ENCODE measurements at places on chromosomes 12 and 14.

DNA sequence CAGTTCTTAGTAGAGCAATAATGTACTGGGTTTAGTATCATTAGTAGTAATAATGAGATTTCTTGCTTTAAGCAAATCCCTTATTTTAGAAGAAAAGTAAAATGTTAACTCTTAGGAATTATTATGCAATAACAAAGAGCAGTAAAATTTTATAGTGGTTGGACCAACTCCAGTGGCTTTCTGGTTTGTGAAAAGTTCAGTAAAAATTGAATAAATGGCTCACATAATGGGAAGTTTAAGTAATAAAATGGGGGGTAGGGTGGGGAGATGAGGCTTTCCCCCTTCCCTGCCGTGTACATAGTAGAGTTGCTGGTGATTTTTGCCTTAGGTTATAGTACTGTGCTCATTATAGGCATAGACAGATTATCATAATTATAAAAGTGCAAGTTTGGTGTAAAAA is 250.5 kb upstream of the ATP2B1 start:
- no peak for DNase-seq

GRCh38 chr12:65949971-65950370 is 125.7 kb downstream of the HMGA2 start:
- DNase-seq, result no peak

DNA sequence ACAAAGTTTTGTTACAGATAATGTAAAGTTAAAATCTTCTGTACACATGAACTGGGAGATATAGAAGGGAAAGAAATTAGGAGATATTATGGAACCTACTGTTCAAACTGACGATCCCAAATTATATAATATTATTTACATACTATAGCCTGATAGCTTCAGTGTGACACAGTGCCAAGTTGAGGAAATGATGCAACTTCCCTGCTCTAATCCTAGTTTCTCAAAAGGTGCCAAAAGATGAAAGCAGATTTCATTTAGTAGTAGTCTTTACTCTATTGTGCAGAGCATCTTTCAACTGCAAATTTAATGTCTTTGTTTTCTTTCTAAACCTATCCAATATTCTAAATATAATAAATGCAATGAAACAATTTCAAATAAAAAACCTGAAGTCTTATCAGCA is 46.9 kb downstream of the COCH start:
- DNase-seq, result no peak

GRCh38 chr12:93707836-93708235 is 30.7 kb downstream of the CRADD start:
- no peak for DNase-seq

DNA sequence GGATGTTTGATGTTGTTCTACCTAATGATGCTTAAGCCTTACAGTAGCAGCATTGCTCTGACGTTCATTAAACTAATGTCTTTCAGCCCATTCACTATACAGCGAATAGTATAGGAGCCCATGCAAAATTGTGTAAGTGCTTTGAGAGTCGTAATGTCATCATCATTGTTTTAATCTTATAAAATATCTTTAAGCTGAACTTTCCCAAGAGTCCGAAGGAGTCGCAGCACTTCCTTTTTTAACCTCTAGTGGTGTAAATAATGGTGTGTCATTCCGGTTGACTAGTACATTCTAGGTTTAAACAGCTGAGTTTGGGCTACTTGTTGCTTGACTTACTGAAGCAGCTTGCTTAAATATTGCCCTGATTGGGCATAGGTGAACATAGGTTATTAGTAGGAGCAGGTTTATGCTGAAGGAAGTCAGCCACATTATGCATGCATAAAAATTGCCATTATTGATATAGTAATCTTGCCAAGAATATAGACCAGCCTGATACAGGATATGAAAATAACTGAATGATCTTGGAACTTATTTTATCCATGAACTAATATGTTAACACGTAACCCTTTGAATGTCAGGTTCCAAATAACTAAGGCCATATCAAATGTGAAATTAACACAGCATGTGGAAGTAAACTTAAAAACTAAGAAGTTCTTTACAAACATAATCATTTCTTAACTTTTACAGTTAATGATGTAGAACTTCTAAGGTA is 2.6 kb downstream of the WNK1 start:
- no peak for DNase-seq

DNA sequence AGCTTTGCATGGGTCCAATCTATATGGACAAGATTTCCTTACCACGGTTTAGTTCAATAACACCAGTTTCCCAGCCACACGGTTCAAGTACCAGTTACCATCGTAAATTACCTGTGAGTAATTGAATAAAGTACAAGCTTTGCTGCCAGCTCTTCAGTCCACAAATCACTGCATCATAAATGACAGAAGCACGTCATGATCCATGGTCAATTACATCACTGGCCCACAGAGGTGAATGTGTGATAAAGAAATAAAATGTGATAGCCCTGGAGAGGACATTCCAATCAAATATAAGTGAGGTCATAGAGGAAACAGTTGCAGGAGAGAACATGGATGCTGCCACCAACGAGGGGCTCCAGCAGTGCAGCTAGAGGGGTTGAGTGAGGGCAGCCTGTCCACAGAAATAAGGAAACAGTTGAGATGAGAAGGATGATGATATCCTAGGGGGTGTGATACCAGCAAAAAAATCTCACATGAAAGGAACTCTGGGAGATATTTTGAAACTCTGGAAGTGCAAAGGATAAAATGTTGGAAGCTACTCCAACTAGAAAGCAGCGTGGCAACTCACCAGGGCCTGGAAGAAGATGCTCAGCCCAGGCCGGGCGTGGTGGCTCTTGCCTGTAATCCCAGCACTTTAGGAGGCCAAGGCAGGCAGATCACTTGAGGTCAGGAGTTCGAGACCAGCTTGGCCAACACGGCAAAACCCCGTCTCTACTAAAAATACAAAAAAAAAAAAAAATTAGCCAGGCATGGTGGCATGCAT is 5.8 kb upstream of the DYNC1H1 start:
- no peak for DNase-seq

DNA sequence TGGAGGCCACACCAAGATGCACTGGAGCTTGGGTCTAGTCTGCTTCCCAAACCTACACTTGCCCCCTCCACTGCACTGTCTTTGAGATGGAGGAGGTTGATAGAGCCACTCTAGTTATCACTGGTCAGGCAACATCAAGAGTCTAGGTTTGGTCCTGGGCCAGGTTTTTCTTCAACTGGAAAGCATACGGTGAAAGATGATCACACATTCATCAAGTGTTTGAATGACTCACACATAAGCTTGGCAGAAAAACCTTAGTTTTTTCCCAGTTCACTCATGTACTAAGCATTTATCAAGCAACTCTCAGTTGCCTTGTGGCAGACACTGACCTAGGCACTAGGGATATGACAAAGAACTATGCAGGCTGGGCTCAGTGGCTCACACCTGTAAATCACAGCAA is 84.5 kb downstream of the PLEKHG3 start:
- no peak for DNase-seq

DNA sequence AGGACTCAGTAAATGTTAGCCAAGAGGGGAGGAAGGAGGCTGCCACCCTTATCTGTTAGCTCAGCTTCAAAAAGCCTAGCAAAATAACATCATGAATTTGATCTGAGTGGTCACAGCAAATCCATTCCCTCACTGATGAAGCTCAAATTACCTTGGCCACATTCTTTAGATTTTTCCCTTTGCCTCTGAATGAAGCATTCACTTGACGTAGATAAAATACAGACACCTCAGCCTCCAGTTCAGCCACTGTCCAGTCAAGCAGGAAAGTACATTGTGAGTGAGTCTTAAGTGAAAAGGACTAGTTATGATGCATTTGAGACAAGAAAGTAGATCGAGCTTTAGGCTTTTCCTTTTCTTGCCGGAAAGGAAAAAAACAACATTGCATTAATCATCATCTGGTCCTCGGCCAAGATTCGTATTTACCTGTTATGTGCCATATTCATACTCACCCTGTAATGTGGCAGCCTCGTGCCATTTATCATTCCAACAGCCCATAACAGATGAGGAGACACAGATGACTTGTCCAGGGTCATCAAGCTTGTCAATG is 146.5 kb downstream of the ETV6 start:
- no peak for DNase-seq

- peak; percentile 39 for DNase-seq
These were observed 160.6 kb downstream of the MYRFL start for GRCh38 chr12:69985656-69986055.

DNA sequence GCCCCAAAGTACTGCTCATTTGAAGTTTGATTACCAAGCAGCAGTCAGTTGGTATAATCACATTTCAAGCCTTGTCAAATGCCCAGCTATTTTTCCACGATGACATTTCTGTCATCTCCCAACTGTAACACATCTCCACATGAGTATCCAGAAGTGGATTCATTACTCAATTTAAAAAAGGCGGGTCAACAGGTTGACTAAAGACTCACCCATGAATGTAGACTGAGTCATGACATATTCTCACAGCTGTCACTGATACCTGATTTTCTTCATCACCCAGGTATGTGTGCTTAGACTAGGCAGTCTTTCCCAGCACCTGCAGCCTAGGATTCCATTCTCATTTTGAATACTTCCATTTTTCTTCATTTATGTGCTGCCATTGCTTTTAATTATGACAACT is 75.1 kb upstream of the DBX2 start:
- DNase-seq, result no peak

DNA sequence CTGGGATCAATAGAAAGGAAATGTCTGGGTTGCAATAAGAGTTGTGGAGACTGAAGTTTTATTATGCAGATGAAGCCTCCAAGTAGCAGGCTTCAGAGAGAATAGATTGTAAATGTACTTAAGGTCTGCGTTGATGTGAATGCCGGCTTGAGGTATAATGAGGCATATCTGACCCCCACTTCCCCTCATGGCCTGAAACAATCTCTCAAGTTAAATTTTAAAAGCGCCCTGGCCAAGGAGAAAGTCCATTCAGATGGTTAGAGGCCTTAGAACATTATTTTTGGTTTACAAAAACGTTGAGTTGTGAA is 28.3 kb upstream of the HIGD1C start:
- DNase-seq, result no peak

DNA sequence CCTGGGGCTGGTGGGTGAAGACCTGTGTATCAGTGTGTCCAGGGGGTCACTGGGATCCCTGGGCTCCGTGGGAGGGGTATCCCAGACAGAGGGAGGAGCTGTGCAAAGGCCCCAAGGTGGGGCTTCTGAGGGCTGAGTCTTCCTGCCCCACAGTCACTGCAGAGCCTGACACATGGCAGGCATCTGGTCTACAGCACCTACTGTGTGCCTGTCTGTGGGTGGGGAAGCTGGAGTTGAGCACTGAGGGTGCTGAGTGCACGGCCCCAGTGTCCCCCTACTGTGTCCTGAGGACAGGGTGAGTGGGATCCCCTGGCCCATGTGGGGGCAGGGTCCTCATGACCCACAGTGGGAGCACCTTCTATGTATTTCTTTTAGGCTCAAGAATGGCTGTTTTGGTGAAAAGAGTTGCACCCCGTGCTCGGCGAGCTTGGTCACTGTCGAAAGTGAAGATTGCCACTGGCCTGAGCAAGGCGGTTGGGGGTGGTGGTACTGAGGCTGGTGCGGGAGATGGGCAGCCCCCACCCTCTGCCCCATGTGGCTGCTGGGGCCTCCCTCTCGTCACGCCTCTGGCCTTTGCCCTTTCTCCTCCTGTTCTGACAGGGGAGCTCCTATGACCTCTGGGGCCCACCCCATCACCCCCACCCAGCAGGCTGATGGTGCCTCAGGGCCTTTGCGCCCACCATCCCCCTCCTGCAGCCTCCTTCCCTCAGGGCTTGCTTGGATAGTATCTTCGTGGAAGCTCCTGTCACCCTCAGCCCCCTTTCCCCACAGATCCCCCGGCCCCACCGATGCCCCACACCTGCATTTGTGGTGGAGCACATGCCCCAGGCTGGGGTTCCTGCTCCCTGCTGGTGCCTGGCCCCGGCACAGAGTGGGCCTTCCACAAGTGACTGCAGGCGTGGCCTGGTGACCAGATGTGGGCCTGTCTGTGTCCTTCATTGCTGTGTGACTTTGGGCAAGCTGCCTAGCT is 55.8 kb downstream of the BEGAIN start:
- DNase-seq, result no peak

- DNase-seq, result no peak
These were observed 11.6 kb upstream of the FOXN3 start for GRCh38 chr14:89428546-89429198.

DNA sequence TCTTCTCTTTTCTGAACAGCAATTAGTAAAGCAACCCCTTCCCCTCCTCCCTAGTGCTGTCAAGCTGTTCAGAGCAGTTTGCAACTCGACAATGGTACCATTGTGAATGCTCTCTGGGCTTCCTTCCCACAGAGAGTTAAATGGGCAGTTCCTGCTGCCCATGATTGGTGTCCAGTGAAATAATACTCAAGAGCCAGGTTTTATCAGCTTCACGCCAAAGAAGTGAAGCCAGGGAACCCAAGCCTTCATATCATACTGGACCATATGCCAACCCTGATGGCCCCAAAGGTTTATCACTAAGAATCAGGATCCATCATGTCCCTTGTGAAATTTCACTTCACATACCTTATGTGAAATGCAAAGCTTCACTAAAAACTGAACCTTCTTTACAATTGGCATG is 24.7 kb downstream of the INSM2 start:
- no peak for DNase-seq

DNA sequence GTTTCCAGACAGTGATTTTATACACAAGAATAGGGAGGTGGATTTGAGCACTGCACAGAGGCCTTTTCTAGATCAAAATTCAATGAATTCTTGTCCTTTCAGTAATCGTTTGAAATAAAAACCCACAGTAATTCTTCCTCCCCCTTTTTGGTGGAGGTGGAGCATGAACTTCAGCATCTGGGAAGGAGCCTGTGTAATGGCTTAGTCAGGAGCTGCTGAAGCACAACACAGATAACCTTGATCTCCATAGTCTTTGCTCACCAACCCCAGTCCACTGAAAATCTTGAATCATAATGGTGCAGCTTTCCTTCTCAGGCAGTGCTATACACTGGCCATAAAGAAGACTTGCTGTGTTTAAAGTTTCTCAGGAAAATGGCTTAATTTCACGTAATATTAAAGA is 6.4 kb upstream of the TBPL2 start:
- DNase-seq, result no peak

- peak; percentile 68 for DNase-seq
These were observed 4.7 kb downstream of the RBP5 start for GRCh38 chr12:7123806-7124522.

DNA sequence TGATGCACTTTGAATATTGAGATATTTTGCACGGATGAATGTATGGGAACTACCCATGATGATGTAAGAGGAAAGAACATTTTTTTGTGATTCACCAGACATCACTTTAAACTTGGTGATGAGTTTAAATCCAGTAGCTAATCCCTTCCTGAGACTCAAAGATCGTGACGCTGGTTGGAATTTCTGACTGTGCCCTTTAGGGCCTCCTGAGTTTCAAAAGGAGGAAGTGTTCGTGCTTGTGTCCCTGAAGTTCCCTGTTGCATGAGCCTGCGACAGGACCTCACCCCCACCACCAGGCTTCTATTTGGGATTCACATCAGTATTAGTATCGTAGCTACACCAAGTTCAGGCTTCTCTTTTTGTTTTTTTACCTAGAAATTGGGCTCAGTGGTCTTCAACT is 18.6 kb upstream of the RIN3 start:
- no peak for DNase-seq

DNA sequence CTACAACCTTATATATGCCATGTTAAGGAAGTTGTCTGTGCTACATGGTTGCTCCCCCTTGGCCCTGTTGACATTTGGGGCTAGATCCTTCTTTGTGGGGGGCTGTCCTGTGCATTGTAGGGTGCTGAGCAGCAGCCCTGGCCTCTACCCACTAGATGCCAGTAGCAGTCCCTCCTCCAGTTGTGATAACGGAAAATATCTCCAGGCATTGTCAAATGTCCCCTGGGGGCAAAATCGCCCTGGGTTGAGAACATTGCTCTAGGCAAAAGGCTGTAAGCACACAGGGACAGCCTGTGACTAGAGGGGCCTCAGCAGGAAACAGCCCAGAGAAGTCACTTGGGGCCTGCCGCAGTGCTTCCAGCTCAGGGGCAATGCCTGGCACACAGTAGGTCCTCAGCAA is 1100.3 kb downstream of the BCL11B start:
- no peak for DNase-seq

- peak; percentile 56 for DNase-seq
These were observed 843 bp upstream of the NUAK1 start for GRCh38 chr12:106139422-106140171.

Data from liver (tissue), 10 donors.